Occipital lobe (tissue), 3 donors: ENCODE measurements at places on chromosomes 6 and 20. TPM values are rescaled to one million over a fixed set of nuclear protein-coding genes. Genes with fewer than 3 reads are reported as not detected.
A peak's percentile ranks its signal among the peaks of the same experiment; 100 is the strongest.

The CST4 gene
- not detected for total RNA-seq

The IL17F gene
- not detected for total RNA-seq

DNA sequence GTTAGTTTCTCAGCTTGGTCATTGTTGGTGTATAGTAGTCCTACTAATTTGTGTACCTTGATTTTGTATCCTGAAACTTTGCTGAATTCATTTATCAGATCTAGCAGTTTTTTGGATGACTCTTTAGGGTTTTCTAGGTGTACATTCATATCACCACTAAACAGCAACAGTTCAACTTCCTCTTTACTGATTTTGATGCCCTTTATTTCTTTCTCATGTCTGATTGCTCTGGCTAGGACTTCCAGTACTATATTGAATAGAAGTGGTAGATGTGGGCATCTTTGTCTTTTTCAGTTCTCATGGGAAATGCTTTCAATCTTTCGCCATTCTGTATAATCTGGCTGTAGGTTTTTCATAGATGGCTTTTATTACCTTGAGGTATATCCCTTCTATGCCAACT is 61.3 kb upstream of the HEY2 start:
- no peak for DNase-seq

GRCh38 chr6:71698702-71699101 is 187.6 kb upstream of the RIMS1 start:
- no peak for DNase-seq

The ZNF334 gene
- 13.6 TPM for total RNA-seq

The TRIM10 gene
- 0.31 TPM for total RNA-seq

GRCh38 chr6:96450082-96450769 is 71.4 kb upstream of the UFL1 start:
- no peak for DNase-seq

DNA sequence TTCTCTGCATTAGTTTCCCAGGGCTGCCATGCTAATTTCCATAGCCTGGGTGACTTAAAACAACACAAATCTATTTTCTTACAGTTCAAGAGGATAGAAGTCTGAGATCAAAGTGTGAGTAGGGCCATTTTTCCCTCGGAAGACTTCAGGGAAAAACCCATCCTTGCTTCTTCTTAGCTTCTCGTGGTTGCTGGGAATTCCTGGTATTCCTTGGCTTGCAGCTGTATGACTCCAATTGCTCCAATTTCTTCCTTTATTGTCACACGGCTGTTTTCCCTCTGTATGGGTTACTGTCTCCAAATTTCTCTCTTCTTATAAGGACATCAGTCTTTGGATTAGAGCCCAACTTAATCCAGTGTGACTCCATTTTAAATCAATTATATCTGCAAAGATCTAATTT is 128.4 kb upstream of the JAG1 start:
- no peak for DNase-seq

GRCh38 chr6:130185658-130186057 is 37.1 kb downstream of the SAMD3 start:
- no peak for DNase-seq

The RPL7L1 gene
- total RNA-seq, result 156 TPM

DNA sequence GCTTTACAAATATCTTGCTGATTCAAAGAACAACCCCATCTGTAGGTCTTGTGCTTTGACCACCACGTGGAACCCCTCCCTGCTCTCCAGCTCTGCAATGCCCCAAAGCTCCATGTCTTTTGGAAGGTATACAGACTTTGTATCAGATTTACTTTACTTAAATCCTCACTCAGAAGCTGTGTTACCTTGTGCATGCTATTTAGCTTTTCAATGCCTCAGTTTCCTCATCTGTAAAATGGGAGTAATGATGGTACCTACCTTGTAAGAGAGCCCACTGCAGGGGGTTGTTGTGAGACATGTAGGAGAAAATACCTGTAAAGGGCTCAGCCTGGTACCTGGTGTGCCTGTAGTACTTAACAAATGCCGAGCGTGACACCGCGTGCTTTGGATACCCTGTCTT is 200.2 kb upstream of the CHD6 start:
- no peak for DNase-seq

GRCh38 chr20:50642288-50642803 is 49.0 kb downstream of the RIPOR3 start:
- DNase-seq, result no peak

GRCh38 chr6:168609026-168609685 is 168.2 kb downstream of the SMOC2 start:
- DNase-seq, result no peak

GRCh38 chr6:1850840-1851157 is 241.1 kb downstream of the FOXC1 start:
- DNase-seq, result no peak

The DSTN gene
- total RNA-seq, result 295 TPM

- no peak for DNase-seq
Observed at GRCh38 chr6:14353281-14353680, 235.7 kb downstream of the CD83 start.

The HDGFL1 gene
- total RNA-seq, result not detected

The ERVFRD-1 gene
- total RNA-seq, result not detected

- no peak for DNase-seq
Observed at GRCh38 chr20:24773751-24774201, 175.3 kb upstream of the CST7 start.

The DSP gene
- 7.6 TPM for total RNA-seq

DNA sequence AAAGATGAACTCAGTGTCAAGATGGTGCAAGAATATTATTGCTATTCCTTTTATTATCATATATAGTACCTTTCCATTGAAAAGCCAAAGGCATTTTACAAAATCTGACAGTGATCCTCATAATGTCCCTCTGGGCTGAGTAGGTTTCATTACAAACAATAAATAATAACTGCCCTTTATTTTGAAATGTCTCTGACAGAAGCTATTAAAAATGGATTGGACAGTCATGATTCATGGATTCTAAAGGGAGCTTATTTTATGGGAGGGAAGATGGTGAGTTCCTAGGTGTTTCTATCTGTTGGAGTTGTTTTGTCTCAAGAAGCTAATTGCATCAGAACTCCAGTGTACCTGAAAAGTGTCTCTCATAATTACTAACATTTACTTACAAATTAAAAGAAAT is 30.4 kb upstream of the HDAC2 start:
- no peak for DNase-seq

The HEY2 gene
- 0.62 TPM for total RNA-seq

- DNase-seq, result no peak
Observed at GRCh38 chr6:116280161-116280932, 617 bp upstream of the TSPYL1 start.

The CLPSL1 gene
- total RNA-seq, result not detected

DNA sequence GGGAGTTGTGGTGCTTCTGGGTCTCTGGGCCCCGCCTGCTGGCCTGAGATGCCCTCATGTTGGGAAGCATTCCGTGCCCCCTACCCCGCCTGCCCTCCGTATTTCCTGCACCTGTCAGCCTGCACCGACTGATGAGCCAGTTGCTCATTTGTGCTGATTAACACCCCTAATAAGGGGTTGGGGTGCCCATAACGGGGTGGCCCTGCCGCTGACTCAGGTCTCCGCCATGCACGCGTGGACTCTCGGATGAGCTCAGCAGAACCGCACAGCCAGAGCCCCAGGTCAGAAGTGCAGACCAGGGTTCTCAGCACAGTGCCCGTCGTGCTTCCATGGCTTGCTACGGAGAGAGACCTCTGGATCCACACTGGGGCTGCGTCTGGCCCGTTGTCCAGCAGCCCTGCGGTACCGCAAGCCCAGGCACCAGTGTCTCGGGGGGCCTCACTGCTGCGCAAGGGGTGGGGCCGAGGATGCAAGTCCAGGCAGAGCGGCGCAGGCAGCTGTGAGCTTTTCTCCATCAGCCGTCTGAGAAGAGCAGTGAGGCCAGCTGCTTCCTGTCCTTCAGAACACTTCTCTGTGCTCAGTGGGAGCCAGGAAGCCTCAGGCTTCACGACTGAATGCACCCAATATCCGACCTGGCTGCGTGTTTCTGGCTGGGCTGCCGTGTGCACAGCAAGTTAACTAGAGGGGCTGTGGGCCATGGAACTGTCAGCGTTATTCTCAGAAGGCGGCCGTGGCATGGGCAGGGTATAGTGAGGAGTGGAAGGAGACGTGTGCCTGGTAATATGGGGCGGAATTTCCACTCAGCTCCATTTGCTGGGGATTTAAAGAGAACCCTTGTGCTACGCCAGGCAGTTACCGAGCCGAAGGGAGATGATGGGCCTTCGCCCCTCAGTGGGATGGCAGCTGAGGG is 18.6 kb downstream of the MTG2 start:
- DNase-seq, result no peak

- no peak for DNase-seq
Observed at GRCh38 chr6:15881150-15881549, 218.3 kb upstream of the DTNBP1 start.

DNA sequence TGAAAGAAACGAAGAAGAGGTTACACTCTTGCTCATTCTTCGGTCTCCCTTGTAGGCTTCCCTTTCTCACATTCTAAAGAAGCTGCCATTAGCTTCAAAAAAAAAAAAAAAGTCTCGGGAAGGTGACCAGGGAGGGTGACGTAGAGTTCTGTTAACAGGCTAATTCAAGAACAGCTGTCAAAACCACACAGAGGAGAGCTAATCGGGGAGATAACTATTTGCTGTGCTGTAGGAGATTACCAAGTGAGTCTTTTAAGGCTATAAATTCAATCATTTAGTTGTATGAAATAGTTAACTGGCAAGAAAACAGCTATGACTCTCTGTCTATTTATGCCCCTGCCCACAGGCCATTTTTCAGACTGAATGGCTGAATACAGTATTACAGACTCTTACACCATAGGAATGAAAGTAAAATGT is 256.8 kb downstream of the SYNE1 start:
- no peak for DNase-seq

- DNase-seq, result no peak
Observed at GRCh38 chr6:63426844-63427243, 107.1 kb upstream of the LGSN start.

The NUP153 gene
- 51.8 TPM for total RNA-seq

DNA sequence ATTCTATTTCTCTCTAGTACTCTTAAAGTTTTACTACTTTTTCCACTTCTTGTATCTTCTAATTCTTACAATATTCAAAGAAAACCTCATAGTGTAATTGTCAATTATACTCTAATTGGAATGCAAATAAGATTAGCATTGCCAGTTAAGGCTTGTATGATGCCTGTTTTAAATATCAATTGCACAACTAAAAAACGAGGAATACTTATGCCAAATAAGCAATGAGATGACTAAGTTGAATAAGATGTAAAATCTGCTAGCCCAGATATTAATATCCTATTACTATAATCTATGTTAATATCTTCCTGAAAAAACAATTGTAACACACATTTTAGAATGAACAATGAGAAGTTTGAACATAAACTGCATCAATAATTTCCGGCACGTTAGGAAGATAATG is 13.3 kb upstream of the AKAP7 start:
- no peak for DNase-seq

The CPXM1 gene
- total RNA-seq, result 7.8 TPM

DNA sequence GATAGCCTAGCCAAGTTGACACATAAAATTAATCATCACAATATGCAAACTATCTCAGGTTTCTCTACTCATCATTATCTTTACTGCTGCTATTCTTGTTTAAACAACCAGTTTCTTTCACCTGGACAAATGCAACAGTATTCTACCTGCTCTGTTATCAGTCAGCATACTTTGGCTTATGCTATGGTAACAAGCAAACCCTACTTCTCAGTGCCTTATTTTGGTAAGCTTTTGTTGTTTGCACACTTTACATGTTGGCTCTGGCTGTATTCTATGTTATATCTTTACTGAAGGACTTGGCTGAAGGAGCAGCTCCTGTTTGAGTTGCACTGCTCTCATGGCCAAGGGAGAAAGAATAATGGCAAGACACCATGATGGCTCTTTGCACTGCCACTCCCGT is 463.1 kb downstream of the EPM2A start:
- no peak for DNase-seq

The MYL9 gene
- 0.78 TPM for total RNA-seq

The PAK1IP1 gene
- total RNA-seq, result 22.1 TPM

- no peak for DNase-seq
Observed at GRCh38 chr6:169189686-169190085, 64.0 kb downstream of the THBS2 start.

- DNase-seq, result no peak
Observed at GRCh38 chr6:38024908-38025307, 205.4 kb downstream of the ZFAND3 start.

The CSE1L gene
- 173 TPM for total RNA-seq

GRCh38 chr20:21513881-21514540 is at the start of gene NKX2-2:
Gene NKX2-2 (minus strand): TSS chr20:21514064. CDS start chr20:21513669, 395 bp downstream.
- peak; percentile 62 for DNase-seq

DNA sequence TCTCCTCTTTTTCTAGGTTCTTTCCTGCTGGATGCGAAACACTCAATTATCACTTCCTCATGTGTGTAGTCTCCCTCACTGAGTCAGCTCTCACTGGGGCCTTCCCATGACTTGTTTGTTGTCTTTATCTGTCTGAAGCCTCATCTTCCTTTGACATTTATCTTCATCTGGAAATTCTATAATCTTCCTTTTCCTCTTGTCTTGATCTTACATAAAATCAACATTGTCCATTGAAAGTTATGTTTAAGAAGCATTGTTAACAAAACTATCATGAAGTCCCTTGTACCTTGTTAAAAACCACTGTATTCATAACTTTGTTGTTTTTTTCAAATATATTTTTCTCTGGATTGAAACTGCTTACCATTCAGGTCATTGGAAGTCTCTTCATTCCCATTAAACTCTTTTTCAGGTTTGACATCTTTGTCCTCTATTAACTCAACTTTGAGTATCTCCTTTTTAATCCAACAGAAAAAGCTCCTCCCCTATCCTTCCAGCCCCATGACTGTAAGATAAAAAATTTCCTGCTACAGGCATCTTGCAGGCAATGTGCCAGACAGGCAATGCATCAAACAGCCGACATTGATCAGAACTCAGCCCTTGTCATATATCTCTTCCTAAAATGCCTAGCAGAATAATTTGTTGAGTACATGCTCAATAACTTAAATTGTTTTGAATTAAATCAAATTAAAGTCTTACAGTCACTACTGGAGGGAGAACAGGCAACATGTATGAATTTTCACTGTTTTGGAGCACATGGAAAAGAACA is 34.8 kb downstream of the MYLIP start:
- no peak for DNase-seq

The HLA-G gene
- total RNA-seq, result not detected

The HSPA12B gene
- total RNA-seq, result 1.7 TPM

GRCh38 chr6:75281653-75282052 is 2.9 kb downstream of the TMEM30A start:
- DNase-seq, result no peak

The PGC gene
- total RNA-seq, result not detected
